ENCODE measurements at places on chromosomes 4 and X.

GRCh38 chrX:87006561-87006960, 511.0 kb upstream of the KLHL4 start:
- no peak for DNase-seq

GRCh38 chr4:18479825-18480224, 458.3 kb upstream of the LCORL start:
- no peak for DNase-seq

DNA sequence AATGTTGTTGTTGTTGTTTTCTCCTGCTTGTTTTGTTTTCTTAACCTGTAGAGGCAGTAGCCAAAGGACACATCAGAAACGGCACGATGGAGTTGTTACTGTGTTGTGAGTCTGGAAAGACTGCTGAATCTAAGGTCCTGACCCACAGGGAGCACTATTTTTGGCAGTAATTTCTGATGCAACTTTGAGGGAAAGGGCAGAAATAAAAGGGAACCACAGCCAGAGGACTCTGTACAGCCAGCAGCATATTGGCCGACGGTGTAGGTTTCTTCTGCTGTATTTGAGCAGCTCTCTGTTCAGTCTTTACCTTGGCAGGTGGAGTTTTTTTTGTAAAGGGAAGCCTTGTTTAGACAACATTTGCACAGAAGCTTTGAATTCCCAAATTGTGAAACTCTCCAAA, 203.0 kb upstream of the GPR101 start:
- DNase-seq, result no peak

- DNase-seq, result no peak
Observed at GRCh38 chrX:96771486-96771885, 86.8 kb downstream of the DIAPH2 start.

GRCh38 chr4:111776561-111776960, 368.7 kb upstream of the FAM241A start:
- DNase-seq, result peak; percentile 90

DNA sequence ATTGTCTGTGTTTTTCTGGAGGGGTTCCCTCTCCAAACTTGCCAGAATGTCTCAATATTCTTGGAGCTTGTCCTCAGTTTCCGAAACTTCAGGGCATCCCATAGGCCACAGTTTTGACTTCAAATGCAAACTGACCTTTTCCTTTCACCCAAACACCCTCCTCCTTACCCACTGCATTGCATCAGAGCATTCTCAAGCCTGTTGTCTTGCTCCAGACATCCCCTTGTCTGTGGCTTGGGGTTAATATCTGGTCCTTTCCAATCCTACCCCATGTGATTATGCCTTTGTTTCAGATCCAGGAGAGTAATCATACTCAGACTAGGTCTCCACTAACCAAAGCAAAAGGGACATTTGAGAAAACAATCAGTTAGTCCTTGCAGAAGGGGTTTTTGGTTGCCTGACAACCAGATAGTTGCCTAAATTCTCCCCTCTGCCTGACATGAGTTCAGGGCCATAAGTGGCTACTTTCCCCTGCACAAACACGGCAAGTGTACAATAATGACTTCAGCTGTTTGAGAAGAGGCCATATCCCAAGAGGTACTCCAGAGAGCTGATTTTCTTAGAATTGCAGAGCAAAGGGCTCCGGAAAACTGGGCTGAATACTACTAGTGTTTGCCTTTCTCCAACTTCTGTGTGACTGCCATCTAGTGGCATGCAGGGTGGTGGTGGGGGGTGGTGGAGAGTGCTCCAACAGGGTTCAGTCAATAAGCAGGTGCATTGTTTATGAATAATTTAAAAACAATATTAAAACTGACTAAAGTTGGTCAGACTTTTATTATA, 130.2 kb downstream of the CHRDL1 start:
- DNase-seq, result peak; percentile 27

GRCh38 chr4:61443813-61444510, 243.8 kb downstream of the ADGRL3 start:
- DNase-seq, result peak; percentile 73

GRCh38 chrX:12814420-12814819, 23.2 kb downstream of the PRPS2 start:
- peak; percentile 43 for DNase-seq

DNA sequence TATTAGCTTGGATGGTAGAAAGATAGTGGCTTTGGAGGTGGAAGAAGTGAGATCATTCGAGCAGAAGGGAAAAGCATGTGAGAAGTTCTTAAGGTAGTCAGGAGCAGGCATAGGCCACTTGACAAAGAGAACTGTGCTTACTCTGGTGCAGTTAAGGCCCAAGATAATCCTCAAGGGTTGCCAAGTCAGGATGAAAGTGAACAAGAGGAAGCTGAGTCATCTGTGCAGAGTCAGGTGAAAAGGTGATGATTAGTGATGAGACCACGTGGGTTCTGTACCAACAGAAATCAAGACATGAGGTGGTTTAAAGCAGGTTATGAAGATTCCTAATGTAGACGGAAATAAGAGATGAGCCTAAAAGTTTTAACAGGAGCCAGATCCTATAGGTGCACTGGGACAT, 369.8 kb downstream of the DTHD1 start:
- DNase-seq, result no peak

DNA sequence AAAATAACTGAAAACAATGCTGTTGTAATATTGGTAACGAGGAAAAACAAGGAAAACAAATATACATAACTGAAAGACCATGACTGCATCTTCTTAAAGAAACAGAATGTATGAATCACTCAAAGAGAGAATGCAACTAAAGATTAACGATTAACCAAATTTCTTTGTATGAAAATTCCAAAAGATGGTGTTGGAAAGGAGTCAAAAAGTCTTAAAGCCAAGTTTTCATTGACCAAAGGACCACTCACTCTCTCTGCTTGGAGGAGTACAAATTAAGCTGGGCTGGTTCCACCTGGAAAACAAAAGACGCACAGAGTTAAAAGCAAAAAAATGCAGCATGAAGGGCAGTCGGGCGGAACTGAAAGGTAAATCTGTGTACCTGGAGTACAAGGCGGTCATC, 1.8 kb downstream of the DCAF12L1 start:
- DNase-seq, result no peak

DNA sequence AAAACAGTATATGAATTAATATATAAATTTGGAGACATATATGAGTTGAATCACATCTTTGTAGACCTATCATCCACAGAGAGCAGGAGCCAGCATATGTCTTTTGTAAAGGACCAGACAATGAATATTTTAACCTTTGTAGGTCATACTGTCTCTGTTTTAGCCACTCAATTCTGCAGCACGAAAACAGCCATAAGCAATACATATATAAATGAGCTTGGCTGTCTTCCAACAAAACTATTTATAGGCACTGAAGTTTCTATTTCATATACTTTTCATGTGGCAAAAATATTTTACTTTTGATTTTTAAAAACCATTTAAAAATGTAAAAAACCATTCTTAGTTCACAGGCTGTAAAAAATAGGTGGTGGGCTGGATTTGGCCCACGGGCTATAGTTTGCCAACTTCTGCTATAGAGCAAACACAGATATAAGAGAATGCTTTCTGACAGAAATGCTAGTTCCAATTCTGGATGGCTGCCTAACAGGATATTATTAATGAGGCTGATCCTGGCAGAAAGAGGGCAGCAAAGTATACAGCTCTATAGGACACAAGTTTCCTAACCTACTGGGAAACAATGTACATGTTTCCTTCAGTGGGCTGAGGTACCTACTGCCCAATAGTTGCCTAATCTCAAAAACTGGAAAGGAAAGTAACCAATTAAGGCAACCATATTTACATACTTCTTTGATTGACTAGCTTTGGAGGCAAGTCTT, 58.1 kb upstream of the UCP1 start:
- DNase-seq, result no peak

- peak; percentile 4 for DNase-seq
Observed at GRCh38 chr4:25654031-25654970, 1.4 kb upstream of the SLC34A2 start.

GRCh38 chr4:102439812-102440211, 61.3 kb upstream of the NFKB1 start:
- peak; percentile 80 for DNase-seq

DNA sequence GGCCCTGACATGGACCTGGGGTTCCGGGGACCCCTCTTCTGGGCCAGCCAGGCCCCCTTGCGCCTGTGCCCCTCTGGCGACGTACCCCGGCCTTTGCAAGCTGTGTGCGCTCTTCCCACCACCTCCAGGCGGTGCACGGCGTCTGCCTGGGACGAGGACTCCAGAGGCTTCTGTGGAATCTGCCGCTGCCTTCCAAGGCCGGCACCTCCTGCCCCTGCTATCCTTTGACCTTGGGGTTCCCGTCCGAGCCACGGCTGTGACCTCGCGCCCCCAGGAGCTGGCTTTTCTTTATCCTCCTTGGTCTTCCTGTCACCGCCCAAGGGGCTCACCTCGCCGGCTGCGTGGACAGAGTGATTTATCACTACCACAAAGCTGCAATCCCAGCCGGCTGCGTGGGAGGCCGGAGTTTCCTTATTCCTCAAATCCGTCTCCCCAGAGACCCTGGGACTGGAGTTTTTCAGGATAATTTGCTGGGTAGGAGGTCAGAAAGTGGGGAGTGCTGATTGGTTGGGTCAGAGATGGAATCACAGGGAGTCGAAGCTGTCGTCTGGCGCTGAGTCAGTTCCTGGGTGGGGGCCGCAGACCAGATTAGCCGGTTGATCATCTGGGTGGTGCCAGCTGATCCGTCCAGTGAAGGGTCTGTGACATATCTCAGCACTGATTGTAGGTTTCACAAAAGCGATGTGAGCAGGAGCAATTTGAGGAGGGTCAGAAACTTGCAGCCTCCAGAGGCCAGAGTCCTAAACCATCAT, 19.8 kb upstream of the PLCXD1 start:
- peak; percentile 54 for DNase-seq

GRCh38 chr4:24922416-24922815, 9.6 kb upstream of the CCDC149 start:
- peak; percentile 57 for DNase-seq

GRCh38 chr4:6092131-6092530, 73.9 kb upstream of the C4orf50 start:
- no peak for DNase-seq

DNA sequence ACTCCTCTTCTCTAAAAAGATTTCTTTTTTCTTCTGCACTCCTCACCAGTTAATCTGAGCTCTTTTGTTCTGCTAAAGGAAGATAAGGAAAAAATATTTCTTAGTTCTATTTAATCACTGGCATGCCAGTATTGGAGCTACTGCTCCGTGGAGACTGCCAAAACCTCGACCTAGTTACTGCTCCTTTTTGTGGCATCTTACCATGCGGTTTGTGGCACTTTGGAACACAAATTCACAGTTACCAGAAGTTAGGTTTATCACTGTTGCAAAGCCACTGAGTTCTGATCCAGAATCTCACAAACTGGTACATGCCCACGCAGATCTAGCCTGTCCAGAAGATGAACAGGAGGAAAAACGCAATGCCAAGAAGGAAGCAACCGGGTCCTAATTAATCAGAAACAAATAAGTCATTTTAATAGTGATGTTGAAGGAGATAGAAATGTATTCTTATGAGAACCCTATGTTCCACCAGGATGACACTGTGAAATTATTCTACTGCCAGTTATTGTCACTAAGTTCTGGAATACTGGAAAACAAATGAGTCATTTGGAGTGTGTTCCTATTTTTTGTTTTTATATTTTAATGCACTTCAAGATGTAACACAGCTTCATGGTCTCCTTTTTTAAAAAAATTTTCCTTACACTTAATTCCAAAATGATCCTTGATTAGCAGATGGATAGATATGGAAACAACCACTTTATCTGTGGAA, 106.7 kb upstream of the GK2 start:
- no peak for DNase-seq

GRCh38 chr4:104412344-104412743, 82.3 kb downstream of the CXXC4 start:
- no peak for DNase-seq

Data from fibroblast of skin of right biceps (primary cell).